ENCODE measurements at places on chromosomes 11 and 22.

DNA sequence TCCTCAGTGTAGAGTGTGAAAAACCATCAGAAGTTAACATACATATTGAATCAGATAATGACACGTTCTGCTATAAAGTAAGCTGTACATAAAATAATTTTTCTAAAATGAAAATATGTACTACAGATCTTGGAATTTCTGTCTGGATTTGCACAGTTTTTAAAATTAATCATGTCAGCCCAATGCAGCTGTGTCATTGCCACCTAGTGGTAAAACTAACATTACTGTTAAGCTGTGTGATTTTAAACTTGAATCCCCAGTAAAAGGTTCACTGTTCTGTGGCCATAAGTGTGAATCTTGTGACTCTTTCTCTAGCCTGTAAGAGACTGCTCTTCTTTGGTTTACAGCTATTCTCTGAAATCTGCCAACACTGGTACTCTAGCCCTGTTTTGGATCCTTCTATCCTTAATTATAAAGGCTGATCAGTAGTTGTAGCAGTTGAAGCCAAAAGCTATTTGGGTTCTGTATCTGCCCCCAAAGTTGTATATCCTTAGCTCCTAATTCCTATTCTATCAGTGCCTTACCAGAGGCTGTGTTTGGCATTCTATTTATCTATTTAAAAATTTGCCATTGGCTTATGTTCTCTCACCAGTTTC is 4.0 kb downstream of the JRKL start:
- peak; percentile 14 for DNase-seq

DNA sequence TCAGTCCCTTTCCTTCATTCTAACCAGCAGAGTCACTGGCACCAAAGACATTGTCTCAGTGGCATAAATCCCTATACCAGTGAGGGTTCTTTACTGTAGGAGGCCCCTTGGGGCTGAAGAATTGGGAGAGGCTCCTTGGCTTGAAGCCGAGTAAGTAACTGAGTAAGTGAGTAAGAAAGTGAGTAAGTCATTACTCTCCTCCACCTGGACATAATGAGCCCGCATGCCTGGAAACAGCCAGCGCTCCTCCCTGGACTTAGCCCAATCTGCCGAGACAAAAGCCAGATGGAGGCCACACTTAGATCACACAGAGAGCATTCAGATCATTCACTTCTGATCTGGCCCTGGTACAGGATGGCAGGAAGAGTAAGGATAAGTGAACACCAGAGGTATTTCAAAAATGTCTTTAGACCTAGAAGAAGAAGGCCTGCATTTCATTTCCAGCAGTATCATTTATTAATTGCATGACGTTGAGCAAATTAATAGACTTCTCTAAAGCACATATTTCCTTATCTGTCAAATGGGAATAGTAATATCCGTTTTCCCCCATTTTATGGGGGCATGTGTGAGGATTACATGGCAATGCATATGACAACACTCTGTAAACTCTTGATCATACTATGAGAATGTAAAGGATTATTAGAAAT is 8.2 kb upstream of the MICAL3 start:
- no peak for DNase-seq

DNA sequence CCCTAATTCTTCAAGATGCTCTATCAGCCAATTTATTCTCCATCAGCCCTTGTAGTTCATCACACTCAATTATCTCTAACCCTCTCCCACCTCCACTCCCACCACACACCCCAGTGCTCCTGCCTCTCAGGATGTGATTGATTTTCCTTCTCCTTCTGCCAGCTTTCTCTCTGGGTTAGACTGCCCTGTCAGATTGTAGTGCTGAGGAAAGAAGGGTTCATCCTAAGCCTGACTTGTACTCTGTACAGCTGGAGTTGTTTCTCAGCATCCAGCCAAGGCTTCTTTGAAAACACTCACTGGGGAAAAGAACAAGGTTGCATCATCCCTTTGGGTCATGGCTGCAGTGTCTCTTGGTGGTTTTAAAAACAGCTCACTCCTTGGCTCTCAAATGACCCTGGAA is 61.2 kb downstream of the CECR2 start:
- no peak for DNase-seq

DNA sequence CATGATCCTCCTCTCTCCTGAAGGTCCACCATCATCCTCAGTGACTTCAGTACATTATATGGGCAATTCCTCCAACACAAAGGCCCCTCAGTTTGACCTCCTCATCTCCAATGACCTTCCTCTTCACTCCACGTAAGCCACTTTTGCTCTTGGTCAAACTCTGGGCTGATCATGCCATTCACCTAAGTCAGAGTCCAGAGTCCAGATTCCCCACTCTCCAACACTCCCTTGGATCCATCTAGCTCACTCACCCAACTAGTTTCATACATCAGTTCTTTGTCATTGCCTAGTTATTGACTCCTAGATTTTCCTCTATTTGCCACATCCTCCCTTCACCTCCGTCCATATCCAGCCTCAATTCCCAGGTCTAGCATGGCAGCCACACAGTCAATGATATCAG is 30.5 kb upstream of the TTC12 start:
- DNase-seq = no peak

DNA sequence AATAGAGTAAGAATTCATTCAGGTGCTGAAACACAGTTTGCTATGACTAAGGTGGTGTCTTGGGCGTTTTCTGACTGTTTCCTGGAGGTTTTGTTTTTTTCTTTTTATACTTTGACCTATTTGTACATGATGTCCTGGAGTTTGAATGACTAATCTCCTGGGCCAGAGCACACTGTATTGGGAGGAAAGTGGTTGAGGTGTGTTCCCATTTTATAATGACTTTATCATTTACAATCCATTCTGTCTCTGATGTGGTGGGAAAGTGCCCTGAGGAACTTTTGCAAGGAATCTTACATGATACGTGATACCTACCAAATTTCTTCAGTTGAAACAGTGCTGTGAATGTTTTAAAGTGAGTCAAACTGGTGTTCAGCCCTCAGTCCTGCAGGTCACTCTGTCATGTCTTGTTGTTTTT is 80.8 kb downstream of the TNRC6B start:
- no peak for DNase-seq

DNA sequence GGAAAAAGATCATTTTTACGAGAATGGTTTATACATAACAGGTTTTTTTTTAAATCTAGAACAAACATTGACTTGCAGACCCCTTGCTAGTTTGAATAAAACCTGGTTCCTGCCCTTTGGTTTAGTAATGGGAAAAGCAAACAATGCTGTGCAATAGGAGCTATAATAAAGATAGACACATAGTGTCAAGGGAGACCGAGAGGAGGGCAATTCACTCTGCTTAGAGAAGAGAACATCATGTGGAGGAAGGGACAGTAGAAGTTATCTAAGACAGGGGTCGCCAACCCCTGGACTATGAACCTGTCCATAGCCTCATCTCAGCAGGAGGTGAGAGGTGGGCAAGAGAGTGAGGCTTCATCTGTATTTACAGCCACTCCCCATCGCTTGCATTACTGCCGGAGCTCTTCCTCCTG is 7.0 kb upstream of the RDX start:
- DNase-seq = no peak

- no peak for DNase-seq
Measured at GRCh38 chr11:628056-628455, 1.1 kb upstream of the SCT start.

GRCh38 chr11:6727971-6728760 is 43.6 kb downstream of the OR2AG2 start:
- no peak for DNase-seq

GRCh38 chr11:111305876-111306275 is 7.5 kb downstream of the POU2AF3 start:
- no peak for DNase-seq

DNA sequence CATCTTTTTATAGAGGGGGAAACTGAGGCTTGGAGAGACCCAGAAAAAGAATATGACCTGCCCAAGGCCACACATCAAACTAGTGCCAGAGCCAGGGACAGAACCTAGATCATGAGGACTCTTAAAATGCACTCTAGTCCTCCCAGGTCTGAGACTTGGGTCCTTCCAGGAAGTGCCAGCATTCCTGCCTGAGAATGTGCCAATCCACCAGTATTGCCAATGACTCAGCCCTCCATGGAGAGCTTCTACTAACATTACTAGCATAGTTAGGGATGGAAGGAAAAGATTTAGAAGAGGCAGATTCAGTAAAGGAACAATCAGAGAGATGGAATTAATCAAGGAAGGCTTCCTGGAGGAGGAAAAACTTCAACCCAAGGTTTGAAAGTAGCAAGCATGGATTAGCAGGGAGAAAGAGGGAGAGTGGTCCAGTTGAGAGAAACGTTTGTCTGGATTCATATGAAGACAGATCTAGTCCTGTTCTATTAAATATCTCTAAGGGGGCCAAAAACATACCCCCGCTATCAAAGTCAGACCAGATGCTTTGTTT is 20.1 kb upstream of the SMIM35 start:
- DNase-seq = no peak

DNA sequence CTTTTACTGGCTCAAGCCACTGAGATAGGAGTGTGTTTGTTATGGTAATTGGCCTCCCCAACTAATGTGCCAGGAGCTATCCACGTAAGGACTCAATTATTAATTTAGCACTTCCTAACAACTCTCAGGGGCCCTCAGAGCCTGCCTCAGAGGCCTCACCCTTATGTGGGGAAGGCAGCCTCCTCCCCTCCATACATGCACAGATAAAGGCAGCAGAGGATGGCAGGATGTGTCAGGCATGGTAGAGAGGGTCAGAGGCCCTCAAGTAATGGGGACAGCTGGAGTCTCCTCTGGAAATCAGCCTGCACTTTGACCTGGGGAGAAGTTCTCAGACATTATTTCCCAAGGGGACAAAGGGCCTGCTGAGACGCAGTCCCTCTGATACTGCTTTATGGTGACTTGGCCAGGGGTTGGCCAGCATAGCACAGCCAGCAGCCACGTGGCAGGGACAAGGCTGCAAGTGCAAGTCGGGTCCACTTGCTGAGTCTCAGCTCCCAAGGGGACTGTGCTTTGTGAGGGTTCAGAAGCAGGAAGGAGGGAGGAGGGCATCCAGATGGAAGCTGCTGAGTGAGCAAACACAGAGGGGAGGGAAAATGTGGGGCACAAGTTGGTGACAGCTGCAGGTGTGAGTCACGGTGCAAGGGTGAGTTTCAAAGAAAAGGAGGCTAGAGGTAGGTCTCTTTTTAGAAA is 17.0 kb downstream of the MOGAT2 start:
- no peak for DNase-seq

- no peak for DNase-seq
Measured at GRCh38 chr11:106813806-106814205, 204.5 kb downstream of the GUCY1A2 start.

GRCh38 chr11:33735271-33736147 is 714 bp downstream of the CD59 start:
- no peak for DNase-seq

GRCh38 chr11:57566905-57567514 is 462 bp downstream of the UBE2L6 start:
- DNase-seq = no peak

- no peak for DNase-seq
Measured at GRCh38 chr11:30825723-30826122, 239.6 kb upstream of the MPPED2 start.

GRCh38 chr11:92383430-92383829 is 158.8 kb downstream of the FAT3 start:
- no peak for DNase-seq

DNA sequence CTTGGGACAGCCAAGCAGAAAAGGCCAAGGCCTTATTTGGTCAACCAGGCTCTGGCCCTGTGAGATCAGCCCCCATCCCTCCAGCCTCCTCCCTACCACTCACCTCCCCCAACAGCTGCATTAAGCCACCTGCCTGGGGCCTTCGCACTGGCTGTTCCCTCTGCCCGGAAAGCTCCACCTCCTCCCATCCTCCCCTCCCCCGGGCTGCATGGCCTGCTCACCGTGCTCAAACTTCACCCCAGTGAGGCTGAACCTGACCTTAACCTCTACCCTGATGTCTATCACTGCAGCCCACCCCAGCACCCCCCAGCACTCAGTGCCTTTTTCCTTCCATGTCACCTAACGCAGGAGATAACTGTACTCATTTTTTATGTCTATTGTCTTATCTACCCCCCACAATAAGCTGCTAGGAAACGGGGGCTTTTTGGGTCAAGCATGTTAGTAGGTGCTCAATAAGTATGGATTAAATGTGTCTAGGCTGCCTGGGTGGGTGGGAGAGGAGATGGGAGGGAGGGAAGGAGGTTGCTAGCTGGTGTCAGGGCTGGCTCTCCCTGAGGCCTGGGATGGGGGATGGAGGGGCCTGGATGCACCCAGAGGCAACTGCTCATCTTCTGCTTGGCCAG is 912 bp downstream of the PTPRCAP start:
- DNase-seq = no peak

- DNase-seq = no peak
Measured at GRCh38 chr11:57001674-57002401, 13.1 kb downstream of the OR5AK2 start.

DNA sequence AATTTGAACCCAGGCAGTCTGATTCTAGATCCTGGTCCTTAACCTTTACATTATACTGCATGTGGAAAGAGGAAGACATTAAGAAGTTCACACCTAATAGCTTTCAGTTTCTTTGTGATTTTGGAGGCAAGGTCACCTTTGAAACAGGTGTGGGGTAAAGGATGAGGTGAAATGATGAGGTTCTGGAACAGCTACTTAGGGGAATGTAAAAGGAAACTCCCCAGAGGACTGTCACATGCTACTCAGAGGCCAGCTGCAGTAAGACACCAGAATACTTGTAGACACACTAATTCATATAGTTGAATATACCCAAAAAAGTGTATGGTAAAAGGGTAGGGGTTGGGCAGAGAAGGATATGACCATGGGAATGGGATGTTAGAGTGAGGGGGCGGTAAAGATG is 5.4 kb downstream of the APIP start:
- no peak for DNase-seq
